ENCODE measurements at places on chromosomes 7 and 10.

DNA sequence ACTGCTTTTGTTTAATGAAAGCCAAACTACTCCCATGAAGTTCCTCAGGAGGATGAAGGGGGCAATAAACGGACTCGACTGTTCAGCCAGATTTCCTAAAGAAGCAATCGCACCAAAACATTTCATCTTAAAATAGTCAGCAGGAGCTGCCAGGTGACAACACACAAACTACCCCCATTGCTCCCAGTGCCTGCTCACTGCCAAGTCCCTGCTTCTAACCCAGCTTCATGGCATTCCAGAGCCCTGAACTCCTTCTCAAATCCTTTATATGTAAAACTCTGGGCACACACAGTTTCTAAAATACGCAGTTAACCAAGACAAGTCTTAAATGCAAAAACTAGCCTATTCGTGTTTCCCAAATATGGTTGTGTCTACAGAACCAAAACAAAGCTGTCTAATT is 110.0 kb downstream of the SORBS1 start:
- DNase-seq = no peak

- peak; percentile 94 for DNase-seq
These were observed 95.4 kb downstream of the FAM53B start for GRCh38 chr10:124648738-124649137.

- DNase-seq = no peak
These were observed 5.6 kb upstream of the AQP1 start for GRCh38 chr7:30906014-30906413.

GRCh38 chr7:92769394-92769699 is 67.0 kb downstream of the CDK6 start:
- DNase-seq = no peak

DNA sequence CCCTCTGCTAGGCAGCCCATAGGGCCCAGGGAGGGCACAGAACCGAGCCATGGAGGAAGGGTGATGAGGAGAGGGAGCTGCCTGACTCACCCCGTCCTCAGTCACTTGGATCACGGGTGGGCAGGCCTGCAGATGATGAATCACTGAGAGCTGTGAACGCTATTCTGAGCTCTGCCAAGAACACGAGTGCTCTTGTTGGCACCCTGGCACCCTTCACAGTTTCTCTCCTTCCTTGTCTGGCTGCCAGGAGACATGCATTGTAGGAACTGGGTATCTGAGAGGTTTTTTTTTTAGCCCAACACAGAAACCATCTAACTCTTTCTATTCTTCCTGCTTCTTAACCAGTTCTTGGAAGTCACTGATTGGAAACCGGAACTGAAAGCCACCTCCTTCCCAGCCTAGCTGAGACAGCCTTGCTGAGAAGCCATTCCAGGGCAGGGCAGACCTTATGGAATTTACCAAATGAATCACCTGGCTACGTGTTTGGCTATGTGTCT is 82.1 kb downstream of the SLC37A3 start:
- DNase-seq = no peak

- DNase-seq = no peak
These were observed 52.9 kb upstream of the PIK3CG start for GRCh38 chr7:106812027-106812643.

DNA sequence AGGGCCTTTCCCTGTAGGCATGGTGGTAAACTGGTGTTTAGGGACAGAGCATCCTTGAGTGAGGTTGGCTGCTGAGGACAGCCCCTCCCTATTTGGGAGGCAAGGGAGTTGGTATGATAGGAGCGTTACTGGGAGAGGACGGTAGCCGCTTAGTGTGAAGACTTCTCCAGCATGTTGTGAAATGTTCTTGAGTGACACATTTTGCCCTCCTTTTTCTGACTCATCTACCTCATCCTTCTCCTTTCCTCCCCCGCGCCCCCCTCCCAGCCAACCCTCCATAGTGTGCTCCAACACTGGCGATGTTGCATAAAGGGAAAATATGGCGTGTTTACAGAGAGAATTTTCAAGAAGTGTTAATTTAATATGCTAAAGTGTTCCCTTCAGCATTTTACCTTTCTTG is 645.0 kb upstream of the GALNT17 start:
- no peak for DNase-seq

GRCh38 chr7:159034988-159035387 is 109.7 kb downstream of the VIPR2 start:
- no peak for DNase-seq

DNA sequence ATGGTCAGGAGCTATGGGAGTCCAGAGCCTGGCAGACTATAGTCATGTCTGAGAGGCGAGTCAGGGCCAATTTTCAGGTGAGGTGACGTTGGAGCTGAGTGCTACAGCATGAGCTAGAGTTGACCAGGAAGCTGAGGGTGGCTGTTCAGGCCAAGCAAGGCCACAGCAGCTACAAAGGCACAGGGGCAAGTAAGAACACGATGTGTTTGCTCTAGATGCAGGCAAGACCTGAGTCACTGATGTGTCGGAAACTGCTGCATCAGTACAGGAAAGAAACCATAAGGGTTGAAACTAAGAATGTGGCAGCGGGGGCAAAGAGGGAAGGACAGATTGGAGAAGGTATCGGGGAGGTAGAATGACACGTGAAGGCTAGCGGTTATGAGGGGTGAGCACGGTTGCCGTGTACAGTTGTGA is 11.8 kb upstream of the RRP12 start:
- no peak for DNase-seq

DNA sequence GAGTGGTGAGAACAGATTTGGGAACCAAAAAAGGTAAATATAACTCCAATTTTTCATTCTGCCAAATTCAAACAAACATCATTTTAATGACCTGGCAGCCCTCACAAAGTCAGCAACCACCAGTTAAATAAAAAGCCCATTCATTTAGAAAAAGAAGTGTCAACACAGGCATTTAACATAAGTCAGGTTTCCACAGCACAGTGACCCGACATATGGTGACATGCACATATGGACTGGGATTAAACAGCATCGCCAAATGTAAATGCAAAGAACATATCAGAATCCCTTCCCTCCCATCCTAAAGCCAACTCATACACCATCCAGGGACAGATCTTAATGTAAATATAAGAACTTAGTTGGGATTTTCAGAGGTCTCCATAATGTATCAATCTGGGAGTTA is 293.2 kb downstream of the FGFR2 start:
- no peak for DNase-seq

DNA sequence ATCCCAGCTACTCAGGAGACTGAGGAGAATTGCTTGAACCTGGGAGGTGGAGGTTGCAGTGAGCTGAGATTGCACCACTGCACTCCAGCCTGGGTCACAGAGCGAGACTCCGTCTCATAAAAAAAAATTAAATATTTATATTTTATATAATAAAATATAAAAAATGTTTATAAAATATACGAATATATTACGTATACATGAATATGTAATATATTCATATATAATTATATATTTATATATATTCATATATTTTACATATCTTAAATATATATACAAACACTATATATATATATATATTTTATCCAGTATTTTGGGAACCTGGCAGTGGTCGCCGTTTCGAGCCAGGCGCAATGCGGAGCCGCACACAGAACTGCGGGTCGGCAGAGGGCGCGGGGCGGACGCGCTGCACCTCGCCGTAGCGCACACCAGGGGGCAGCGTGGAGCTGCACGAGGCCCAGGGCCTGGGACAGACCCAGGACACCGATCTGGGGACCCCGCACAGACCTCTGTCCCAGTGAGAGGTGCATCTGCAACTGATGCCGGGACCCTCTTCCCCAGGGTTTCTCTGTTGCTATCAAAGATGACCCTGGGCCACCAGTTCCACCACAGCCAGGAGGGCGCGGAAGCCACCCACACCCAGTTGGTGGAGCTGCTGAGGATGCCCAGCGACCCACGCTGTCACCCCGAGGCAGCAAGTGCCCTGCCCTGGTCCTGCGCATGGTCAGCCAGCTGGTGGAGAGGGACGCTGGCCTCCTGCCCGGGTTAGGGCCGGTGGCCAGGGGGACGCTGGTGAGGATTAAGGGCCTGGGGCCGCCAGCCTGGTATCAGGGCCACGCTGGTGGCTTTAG is 22.7 kb downstream of the AP5Z1 start:
- no peak for DNase-seq

DNA sequence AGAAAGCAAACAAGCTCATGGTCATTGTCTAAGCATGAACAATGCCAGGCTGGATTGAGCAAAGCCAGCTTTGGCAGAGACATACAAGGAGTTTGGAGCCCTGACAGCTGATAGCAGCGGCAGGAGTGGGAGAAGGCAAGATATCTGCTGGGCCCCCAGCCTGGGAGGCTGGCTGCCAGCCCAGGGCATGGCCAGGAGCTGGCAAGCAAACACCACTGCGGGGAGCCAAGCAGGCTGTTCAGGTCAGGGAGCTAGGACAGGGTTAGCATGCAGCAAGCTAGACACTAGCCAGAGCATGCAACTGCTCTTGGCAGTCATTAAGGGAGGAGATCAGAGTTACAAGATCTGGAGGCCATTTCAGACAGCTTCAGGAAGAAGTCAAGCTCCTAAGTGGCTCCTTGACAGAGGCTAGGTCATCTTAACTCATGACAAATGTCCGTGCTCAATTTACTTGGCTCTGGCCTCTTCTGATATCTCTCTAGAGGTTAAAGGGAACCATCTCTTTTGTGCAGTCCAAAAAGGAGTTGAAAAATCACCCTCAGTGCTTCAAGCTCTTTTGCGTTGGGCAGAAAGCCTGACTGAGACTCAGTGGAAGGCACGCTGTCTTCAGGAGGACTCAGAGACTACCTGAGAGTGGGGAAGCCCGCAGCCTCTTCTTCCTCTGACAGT is 436.8 kb upstream of the C7orf33 start:
- DNase-seq = no peak

DNA sequence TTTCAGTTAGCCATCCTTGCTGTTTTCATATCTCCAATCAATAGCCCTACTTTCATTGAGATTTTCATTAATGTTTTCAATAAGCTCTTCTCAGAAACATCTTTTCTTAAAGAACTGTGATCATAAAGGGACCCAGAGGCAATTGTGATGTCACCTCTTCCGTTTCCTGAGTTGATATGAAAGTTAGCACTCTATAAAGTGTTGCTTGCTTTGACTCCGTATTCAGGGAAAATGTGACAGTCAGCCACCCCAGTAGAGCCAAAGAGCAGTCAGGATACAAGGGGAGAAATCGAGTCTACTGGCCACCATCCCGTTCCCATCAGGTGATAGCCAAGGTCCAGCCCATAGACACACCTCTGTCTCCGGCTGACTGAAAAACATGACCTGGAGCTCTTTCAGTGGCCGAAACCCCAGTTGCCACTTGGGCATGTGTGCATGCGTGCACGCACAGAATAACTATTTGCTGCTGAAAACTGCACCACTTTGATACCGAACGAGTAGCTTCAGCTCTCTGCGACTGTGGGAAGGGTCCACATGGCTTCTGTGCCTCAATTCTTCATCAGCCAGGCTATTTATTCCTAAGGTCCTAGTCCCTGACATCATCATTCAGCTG is 291.4 kb downstream of the USP6NL start:
- no peak for DNase-seq

- DNase-seq = no peak
These were observed 36.9 kb downstream of the STK32C start for GRCh38 chr10:132270721-132271457.

GRCh38 chr10:13268841-13269240 is 31.0 kb downstream of the PHYH start:
- DNase-seq = no peak

DNA sequence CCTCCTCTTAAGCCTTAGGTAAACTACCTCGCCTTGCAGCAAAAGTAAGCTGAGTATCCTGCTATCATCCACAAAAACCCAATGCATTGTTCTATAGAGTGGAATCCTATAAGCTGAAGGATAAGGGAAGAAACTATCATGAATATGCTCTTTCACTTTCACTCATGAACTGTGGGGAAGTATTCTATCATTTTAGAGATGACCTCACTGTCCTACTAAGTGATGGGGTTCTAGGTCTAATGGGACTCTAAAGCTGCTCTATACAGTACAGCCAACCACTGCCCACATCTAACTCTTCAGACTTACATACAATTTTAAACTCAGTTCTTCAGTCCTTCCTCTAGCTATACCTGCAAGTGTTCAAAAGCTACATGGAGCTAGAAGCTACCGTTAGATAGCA is 16.2 kb downstream of the MKRN1 start:
- no peak for DNase-seq

DNA sequence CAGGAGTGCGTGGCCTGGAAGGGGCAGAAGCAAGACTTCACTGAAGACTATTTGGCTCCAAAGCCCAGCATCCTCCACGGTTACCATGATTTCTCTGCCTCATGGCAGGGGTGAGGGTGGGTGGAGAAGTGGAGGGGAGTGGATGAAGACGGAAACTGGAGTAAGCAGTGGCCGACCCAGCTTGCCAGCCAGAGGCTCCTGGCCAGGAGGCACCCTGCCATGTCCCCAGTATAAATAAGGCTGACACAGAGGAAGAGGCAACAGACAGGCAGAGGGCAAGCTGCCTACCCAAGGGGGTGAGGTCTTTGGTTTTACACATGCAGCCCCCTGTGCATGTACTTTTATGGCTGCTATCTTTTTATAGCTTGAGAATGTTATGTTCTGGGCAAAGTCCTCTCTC is 102.6 kb upstream of the TBX20 start:
- DNase-seq = no peak

GRCh38 chr7:16556359-16556758 is 29.7 kb downstream of the LRRC72 start:
- DNase-seq = no peak

- no peak for DNase-seq
These were observed 88.1 kb downstream of the SEMA3C start for GRCh38 chr7:80830584-80831285.

GRCh38 chr7:74709880-74710671 is 52.6 kb downstream of the GTF2I start:
- no peak for DNase-seq

- DNase-seq = no peak
These were observed 48.8 kb downstream of the PLPP4 start for GRCh38 chr10:120505866-120506265.

DNA sequence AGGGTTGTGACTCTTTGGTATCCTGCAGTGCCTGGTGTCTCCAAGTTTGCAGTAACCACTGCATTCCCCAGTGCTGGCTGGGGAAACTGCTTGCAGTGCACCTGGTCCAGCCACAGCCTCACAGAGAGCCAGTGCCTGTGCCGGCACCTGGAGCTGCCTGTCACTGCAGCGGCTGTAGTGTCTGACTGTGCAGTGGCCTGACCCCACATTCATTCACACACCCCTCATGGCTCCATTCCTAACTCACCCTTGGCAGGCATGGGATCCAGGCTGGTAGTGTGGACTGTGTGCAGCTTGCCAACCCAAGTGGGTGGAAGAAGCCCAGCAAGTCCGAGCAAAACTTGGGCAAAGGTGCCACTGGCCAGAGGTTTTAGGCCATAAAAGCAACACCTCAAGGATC is 3.7 kb upstream of the CYP3A43 start:
- DNase-seq = no peak

DNA sequence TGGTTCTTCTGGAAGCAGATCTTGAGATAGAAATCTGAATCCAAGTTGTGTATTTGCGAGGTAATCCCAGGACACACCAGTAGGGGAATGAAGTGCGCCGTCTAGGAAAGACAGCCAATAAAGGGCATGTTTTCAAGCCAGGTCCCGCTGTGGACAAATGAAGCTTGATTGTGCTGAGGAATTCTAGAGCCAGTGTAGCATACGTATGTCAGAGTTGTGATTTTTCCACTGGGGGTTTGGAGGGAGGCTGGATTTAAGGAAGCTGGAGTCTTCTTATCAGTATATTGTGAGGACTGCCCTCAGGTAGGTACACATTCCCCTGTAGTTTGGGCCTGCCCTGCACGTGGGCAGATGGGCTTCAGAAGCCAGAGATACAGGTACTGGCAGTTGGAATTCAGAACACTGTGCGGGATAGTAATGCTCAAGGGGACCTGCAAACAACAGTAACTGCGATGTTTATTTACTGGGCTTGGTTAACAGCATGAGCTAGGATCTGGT is 50.9 kb downstream of the GALNT11 start:
- no peak for DNase-seq

- no peak for DNase-seq
These were observed 164.9 kb downstream of the DGKI start for GRCh38 chr7:137681657-137682562.
